ENCODE measurements at places on chromosomes 13 and 19.

GRCh38 chr19:6501740-6502648 lies at the start of gene TUBB4A:
TUBB4A (minus strand) TSS chr19:6502309; CDS start chr19:6502212, 97 bp downstream.
- DNase-seq = no peak

DNA sequence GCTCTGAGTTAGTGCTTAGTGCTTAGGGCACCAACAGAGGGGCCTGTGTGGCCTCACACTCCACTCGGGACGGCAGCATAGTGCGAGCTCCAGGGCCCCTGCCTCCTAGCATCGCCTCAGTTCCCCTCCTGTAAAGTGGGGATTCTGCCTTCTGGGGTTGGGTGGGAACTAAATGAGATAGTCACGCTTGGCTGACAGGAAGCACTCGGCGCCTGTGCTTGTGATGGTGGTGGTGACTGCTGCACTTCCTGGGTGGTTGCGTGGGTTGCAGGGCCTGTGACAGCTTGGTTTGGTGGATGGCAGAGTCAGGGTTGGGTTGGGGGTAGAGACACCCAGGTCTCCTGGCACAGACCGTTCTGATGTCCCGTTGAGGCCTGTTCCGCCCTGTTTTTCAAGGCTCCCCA lies 7.7 kb downstream of the PLEKHF1 start:
- peak; percentile 64 for DNase-seq

GRCh38 chr13:51912511-51913225 lies 50.9 kb downstream of the CCDC70 start:
- no peak for DNase-seq

GRCh38 chr19:23318143-23318542 lies 67.9 kb upstream of the ZNF724 start:
- DNase-seq = no peak

GRCh38 chr13:30844548-30845296 lies 61.3 kb upstream of the MEDAG start:
- DNase-seq = no peak

DNA sequence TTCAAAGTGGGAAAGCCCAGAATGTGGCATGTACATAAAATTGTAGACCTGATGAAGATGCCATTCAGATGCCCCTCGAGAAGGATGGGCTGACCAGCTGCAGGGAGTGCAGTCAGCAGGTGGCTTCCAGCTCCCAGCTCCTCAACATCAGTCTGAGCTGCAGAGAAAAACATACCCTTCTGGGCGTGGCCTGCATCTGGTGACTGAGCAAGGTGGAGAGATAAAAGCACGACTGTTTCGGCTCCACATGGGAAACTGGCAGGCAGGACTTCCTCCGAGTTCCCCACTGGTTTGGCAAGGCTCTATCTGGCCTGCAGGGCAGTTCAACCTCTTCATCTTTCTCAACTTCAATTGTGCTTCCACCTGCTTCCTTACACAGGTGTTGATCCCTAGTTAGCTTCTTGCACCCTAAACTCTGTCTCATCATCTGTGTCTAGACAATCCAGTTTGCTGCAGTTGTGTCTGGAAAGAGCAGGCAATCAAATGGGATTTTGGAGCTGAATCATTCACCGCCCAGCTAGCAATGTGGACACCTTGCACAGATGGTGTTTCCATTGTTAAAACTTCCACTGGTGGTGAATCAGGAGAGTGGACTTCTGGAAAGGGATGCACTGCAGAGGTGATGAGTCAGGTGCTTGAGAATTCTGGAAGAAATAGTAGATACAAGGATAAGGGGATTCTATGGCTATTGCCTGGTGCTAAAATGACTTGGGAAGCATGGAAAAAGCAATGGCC lies 56.8 kb downstream of the POLR1D start:
- DNase-seq = no peak

DNA sequence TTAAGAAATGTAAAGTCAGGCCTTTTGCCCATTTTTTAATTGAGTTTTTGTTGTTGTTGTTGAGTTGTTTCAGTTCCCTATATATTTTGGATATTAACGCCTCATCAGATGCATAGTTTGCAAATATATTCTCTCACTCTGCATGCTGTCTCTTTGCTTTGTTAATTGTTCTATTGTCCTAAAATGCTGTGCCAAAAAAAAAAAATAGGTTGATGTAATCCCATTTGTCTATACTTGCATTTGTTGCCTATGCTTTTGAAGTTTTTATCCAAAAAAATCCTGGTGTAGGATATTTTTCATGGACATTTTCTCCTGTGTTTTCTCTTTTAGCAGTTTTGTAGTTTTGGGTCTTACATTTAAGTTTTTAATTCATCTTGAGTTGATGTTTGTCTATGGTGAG lies 163.3 kb upstream of the STARD13 start:
- DNase-seq = no peak

DNA sequence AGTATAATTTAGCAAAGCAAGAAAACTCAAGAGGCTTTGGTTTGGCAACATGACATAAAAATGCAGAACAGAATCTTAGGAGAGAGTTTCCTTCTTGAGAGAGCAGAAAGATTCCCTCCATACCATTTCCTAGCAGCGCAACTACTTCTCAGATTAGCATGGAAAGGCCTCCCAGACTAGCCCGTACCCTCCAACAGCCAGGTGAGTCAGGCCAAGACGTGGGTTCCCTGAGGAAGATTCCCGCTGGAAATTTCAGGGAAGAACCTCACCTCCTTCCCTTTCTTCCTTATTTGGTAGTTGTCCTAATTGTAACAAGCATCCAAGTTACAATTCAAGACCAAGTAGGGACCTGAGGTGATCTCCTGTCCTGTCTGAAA lies 12.3 kb downstream of the COL4A2 start:
- no peak for DNase-seq

- no peak for DNase-seq
Observed at GRCh38 chr19:3808420-3809143, 22.4 kb upstream of the MATK start.
